Ureter (tissue), 1 donor: ENCODE measurements at places on chromosomes 3 and 15. TPM values are rescaled to one million over a fixed set of nuclear protein-coding genes. Genes with fewer than 3 reads are reported as not detected.

DNA sequence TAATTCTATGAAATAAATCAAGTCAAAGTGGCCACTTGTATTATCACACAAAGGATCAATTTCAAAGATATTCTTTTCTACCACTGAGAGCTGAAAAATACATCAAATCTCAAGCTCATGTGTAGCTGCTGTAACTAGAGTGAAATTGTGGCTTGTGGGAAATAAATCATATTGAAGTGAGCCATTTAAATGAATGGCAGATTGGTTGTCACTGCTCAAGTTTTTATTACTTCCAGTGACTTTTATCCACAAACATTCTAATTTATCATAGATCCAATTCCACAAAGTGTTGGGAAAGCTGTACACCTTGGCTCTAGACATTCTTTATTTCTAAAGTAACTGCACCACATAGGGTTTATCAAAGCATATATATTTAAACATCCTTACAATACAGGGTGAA is 285.4 kb downstream of the CNTN3 start:
- no peak for DNase-seq

DNA sequence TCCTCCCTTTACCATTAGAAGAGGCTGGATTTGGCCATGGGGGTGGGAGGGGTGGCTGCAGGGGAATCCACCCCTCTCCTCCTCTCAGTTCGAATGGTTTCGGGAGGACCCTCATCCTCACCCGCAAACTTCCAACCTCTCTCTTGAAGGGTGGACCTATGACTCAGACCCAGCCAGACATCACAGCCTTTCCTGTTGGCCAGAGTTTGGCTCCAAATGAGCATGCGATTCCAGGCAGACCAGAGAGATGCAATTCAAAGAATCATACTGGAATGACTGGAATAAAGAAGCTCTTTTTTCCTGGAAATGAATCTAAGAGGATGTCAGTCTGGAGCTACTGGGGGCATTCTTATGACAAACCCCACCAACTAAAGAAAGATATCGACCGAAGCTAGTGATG is 516.7 kb upstream of the MDFIC2 start:
- DNase-seq, result no peak

- no peak for DNase-seq
Measured at GRCh38 chr3:38811822-38812221, 4.2 kb downstream of the SCN10A start.

The SMCO1 gene
- not detected for total RNA-seq

GRCh38 chr3:169564883-169565282 is 98.6 kb downstream of the MECOM start:
- DNase-seq, result no peak

- DNase-seq, result no peak
Measured at GRCh38 chr3:45964139-45964538, 20.9 kb downstream of the CXCR6 start.

DNA sequence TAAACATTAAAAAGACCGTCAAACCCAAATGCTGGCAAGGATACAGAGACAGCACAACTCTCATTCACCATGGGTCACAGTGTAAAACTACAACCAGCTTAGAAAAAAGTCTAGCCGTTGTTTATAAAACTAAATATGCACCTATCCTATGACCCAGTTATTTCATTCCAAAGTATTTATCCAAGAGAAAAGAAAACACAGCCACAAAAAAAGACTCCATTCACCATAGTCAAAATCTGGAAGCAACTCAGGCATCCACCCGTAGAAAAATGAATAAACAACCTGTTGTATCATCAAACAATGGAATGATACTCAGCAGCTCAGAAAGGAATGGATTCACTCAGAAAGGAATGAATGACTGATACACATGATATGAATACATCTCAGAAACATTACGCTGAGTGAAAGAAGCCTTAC is 28.6 kb downstream of the PLD1 start:
- no peak for DNase-seq

The RHCG gene
- 1.1 TPM for total RNA-seq

DNA sequence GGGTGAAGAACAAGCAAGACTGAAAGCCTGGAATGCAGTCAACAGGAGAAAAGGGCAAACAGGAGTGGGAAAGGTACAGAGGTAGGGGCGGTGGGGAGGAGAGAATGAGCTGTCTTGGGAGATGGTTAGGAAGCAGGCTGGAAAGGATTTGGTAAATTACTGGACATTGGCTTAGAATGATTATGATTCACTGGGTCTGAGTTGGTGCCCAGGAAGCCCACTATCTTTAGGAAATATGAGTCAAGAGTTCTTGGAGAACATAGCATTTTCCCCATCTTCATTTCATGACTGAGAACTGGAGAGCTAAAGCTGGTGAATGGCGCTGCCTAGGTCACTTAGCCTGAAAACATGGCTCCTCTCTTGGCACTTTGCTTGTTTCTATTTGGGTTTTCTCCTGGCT is 74.7 kb upstream of the C3orf80 start:
- no peak for DNase-seq

GRCh38 chr3:167030082-167030725 is 349.9 kb downstream of the ZBBX start:
- no peak for DNase-seq

The ARNT2 gene
- total RNA-seq, result 7.2 TPM

The FOXL2 gene
- not detected for total RNA-seq

GRCh38 chr15:36831904-36832287 is 252.5 kb downstream of the CDIN1 start:
- DNase-seq, result no peak
